Neural crest cell (in vitro differentiated cells): ENCODE measurements at places on chromosomes 12 and 14.
A peak's percentile ranks its signal among the peaks of the same experiment; 100 is the strongest.

DNA sequence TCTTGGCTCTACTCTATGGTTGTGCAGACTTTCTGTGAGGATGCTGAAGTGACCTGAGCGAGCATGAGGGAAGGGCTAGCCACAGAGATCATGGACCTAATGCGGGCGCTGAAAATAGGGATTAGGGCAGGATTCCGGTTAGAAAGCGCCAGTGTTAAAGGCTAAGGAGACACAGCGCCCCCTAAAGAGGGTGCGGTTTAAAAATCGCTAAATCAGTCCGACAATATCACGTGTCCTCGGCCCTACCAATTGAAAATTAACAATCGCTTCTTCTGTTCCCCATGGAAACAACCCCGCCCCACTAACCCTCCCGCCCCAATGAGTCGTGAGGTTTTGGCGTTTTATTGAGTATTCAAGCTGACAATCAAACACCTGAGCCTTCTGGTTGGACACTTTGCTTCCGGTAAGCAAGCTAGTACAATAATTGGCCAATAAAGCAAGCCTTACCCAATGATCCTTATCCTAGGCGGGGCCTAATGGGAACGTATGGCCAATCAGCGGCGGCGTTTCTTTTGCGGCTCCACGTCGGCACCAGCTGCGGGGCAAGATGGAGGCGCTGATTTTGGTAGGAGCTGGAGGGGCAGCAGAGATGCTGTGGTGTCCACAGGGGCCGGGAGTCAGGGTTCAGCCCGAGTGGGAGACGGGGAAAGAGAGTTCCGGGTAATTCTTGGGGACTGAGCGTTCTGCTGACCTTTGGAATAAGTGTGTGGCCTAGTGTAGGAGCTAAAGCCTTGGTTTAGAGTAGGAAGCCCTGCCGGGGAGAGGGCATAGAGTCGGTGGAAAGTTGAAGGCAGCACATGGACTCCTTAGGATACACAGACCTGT is at the start of gene COPZ1:
Gene COPZ1 (plus strand): TSS at position 515 of the 825 bp plus-strand sequence. CDS start 33 bp downstream, at position 548.
- peak; percentile 87 for DNase-seq

DNA sequence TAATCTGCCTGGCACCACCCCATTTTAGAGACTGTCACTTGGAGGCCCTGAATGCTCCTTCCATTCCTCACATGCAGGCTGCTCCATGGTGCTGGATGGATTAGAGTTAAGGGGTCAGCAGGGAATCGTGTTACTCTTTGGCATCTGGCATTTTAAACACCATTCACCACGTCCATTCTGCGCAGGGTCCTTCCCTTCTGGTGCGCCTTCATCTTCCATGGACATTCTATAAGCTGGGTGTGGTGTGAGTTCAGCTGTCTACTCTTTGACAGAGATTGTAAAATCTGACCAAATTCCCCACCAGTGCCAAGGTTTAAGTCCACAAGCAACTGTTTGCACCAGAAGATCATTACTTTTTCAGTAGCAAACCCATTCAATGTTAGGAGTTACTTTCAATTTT is 47.8 kb downstream of the GIT2 start:
- DNase-seq, result no peak

- no peak for DNase-seq
Measured at GRCh38 chr12:69648476-69648875, 37.8 kb upstream of the LRRC10 start.

DNA sequence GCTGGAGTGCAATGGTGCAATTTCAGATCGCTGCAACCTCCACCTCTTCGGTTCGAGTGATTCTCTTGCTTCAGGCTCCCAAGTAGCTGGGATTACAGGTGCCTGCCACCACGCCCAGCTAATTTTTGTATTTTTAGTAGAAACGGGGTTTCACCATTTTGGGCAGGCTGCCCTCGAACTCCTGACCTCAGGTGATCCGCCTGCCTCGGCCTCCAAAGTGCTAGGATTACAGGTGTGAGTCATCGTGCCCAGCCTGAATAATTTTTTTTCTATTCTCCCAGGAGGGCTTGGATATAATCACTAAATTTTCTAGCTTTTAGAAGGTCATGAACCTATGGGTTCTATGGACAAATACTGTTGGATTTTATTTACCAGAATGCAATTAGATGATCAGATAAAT is 44.7 kb upstream of the GNPNAT1 start:
- no peak for DNase-seq

DNA sequence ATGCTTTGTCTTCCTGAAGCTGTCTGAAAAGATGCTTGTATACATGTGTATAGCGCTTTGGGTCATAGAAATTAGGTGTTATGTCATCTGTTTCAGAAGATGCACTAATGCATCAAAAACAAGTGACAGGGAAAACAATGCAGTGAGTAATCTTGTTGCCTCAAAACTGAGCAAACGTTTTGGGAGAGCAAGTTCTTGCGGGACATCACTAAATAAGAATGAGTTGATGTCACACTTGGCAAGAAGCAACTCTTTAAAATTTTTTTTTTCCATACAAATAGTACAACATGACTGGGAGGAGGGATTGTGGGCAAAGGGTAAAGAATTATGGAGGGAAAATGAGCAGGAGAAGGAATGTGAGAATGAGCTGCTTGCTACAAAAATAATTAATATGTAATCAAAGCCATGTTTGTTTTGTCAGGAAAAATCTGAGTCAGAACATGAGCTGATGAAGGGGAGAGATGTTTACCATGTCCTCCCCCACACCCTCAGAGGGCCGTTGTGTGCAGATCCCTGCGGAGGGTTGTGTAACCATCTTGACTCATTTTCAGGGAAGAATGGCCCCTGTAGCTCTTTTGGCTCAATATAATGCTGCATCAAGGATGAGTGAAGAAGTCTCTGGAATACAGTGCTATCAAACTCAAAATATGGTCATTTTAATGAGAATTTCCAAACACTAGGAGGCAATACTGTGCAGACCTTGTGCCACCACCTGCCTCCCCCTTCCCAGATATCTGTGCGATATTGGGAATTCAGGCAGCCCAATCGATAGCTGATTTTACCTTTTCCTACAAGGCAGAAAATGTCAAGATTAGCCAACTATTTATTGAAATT is 41.4 kb downstream of the BORCS5 start:
- no peak for DNase-seq

DNA sequence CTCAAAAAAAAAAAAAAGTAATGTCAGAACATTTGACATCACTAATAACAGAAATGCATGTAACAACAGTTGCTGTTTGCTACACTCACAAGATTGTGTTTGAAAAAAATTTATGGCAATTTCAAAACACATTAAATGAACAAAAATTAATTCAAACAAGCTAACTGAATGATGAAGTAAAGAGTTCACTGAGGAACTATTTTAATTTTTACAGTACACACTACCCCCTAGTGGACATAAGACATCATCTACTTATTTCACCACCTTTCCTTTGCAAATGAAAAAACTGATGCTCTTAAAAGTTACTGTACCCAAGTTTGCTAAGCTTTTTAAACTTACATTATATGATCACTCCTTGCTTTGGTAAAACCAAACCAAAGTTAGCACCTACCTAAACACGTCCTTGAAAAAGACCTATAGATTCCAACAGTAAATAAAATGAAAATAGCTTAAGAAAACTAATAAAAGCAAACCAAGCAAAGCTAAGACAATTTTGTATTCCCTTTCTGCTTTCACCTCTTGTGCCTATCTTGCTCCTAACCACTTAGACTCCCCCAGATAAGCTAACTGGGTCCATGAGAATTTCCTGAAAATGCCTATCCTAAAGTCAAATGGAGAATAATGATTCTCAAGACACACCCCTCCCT is 22.2 kb downstream of the UBE2N start:
- no peak for DNase-seq

- DNase-seq, result no peak
Measured at GRCh38 chr12:67469666-67470065, 178.9 kb upstream of the DYRK2 start.

- DNase-seq, result no peak
Measured at GRCh38 chr12:6095269-6095668, 29.2 kb downstream of the VWF start.

GRCh38 chr14:76664790-76665189 is 96.5 kb upstream of the VASH1 start:
- DNase-seq, result no peak

GRCh38 chr12:104304261-104305009 is 896 bp downstream of the EID3 start:
- DNase-seq, result no peak

- DNase-seq, result no peak
Measured at GRCh38 chr12:81159856-81160255, 82.0 kb downstream of the ACSS3 start.

- DNase-seq, result no peak
Measured at GRCh38 chr14:39581474-39581873, 149.2 kb upstream of the FBXO33 start.

DNA sequence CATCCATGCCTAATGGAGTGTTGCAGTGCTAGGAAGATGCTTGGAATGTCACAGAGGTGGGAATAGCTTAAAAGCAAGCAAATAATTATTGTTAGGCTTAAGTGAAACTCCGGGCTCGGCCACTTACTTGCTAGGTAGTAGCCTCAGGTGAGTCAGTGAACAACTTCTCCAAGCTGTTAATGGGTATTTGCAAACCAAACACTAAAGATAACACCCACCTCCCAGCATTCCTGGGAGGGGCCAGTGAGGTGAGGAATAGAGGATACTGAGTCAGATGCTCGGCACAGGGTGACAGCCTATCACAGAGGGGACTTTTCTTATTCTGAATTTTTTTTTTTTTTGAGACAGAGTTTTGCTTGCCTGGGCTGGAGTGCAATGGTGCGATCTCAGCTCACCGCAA is 151.2 kb upstream of the RFLNA start:
- no peak for DNase-seq

- peak; percentile 25 for DNase-seq
Measured at GRCh38 chr12:106584104-106585064, 1.6 kb downstream of the RFX4 start.

- peak; percentile 40 for DNase-seq
Measured at GRCh38 chr12:113161415-113162016, 12.0 kb downstream of the CFAP73 start.

DNA sequence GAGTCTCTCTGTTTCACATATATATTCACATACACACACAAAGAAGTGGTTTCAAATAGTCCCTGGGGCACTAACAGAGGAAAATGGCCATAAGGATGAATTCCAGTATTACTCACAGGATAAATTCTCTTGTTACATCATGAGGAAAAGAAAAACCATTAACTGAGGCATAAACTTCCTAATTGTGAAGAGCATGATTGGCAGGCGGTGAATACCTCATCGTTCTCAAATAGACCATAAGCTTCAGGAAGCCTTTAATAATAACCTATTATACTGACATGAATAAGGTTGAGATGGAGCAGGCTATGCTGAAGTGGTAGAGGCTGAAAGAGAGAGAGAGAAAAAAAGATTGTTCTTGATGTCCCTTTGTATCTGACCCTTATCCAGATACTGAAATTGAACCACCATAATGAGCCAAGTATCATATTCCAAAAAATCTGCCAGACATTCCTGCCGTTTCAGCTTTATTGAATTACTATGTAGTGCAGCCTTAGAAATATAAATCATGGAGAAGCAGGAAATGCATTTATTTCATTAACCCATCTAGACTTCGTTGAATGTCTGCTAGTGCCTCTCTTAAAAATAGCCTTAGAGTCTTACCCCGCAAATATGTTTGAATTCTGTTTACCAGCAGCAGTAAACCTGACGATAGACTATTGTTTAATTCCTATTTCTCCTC is 86.8 kb downstream of the NUAK1 start:
- DNase-seq, result no peak

DNA sequence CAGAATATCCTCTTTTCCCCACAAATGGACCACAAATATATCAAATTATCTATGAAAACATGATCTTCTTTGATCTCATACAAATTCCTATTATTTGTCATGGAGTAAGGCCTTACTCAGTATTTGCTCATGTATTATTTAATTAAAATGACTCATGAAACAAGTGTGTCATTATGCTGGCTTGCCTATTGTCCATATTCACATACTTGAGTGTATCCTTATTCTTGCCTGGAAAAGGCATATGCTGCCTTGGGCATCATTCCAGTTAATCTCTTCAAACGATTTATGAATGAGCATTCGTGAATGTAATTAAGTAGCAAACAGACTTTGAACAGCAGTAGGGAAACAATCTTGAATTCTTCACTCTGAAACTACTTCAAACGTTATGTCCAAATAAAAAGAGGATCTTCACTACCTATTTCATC is 22.6 kb upstream of the SNRPF start:
- DNase-seq, result no peak
